EH (cell line): ENCODE measurements at places on chromosomes 2 and 18.

- DNase-seq: no peak
Measured at GRCh38 chr2:71937396-71937795, 210.3 kb downstream of the CYP26B1 start.

- no peak for DNase-seq
Measured at GRCh38 chr18:79624356-79625170, 55.0 kb upstream of the CTDP1 start.

- no peak for DNase-seq
Measured at GRCh38 chr18:56165601-56166355, 472.6 kb downstream of the TXNL1 start.

DNA sequence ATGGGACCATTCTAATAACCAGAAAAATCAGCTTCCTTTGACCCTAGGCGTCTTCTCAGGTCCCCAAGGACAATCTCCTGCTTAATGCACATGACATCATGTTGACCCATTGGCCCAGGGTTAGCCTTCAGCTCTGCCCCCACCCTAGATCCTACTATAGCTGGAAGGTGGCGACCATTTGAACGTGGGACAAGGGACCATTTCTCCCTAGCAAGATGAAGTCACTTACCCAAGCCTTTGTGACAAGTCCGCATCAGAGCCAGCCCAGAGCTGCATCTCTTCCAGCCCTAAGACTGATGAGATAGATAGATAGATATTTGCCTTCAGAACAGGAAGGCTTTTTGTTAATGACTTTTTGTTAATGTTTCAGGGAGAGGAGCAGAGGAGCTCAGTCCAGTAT, 28.2 kb upstream of the TAF1B start:
- no peak for DNase-seq

- DNase-seq: no peak
Measured at GRCh38 chr2:198973785-198974184, 484.0 kb downstream of the SATB2 start.

DNA sequence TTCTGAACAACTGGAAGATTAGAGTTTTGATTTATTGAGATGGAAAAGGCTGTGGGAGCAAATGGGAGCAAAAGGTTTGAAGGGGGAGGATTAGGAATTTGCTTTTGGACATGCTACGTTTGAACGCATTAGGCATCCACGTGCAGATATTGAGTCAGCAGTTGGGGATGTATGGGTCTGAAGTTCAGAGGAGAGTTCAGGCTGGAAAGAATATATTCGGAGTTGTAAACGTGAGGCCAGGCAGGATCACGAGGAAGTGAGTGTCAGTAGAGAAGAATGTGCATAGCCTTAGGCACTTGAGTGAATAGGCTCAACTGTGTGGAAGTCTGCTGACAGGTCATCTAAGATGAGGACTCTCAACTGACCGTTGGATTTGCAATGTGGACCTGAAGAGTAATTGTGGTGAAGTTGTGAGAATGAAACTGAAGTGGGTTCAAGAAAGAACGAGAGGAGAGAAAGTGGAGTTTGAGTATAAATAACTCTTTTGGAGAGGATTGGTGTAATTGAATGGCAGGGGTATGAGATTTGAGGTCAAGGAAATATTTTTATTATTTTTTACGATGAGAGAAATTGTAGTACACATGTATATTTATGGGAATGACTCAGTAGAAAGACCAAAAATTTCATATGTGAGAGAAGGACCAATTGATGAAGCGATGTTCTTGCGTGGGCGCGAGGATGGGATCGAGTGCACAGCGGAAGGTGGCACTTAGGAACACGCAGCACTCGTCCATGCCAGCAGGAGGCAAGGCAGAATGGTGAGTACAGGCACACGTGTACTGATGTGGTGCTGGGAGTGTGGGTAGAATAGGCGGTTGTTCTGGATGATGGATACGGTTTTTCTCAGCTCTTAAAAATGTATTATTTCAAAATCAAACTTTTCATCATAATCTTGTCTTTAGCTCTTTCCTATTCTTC, 40.5 kb upstream of the POLE4 start:
- peak; percentile 99 for DNase-seq

GRCh38 chr2:26608557-26608956, 32.6 kb downstream of the CIB4 start:
- no peak for DNase-seq

GRCh38 chr2:1687254-1687653, 57.1 kb downstream of the PXDN start:
- DNase-seq: no peak

DNA sequence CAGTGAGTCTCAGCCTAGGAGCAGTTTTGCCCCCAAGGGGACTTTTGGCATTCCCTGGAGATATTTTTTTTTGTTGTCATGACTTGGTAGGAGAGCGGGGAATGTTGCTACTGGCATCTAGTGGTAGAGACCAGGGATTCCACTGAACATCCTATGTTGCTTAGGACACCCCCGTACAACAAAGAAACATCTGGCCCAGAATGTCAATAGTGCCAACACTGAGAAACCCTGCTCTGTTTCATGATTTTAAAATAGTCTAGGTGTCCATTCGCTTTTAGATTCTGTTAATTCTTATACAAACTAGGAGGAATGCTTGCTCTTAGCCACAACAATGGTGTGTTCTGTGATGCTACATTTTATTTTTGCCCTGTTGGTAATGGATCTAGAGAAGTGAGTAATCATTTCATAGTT, 225.8 kb upstream of the SIX3 start:
- DNase-seq: peak; percentile 58

DNA sequence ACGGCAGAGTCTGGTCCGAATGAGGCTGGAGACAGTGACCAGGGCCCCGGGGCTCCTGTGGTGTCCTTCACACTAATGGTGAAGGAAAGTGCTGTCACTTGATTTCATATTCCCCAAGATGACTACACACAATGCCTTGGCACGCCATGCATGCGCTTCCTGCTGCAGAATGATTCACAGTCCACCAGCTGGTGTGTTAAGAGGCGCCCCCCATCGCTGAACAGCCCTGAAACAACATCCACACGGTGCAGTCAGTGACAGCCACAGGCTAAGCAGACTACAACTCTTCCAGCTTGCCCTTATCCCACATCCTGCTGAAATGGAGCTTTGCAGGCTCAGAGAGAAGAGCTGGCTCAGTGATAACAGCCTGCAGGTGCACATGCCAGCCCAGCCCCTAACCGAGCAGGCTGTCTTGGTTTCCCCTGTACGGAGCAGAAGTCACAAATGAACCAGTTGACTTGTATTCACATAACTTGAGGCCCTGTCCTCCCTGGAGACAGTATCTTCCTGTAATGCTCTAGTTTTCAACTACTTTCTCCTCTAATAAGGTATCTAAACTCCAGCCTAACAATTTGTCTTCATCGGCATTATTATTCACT, 24.3 kb upstream of the CDH20 start:
- DNase-seq: peak; percentile 4
